H7 (cell line): ENCODE measurements at places on chromosomes 12 and 14. TPM values are rescaled to one million over a fixed set of nuclear protein-coding genes. Genes with fewer than 3 reads are reported as not detected.

C3AR1 gene
- not detected in 2 replicates for total RNA-seq

KDM2B gene
- total RNA-seq: 94.3 and 109 TPM in 2 replicates

DBX2 gene
- not detected in 2 replicates for total RNA-seq

KRT79 gene
- total RNA-seq: not detected in 2 replicates

PROX2 gene
- not detected in 2 replicates for total RNA-seq

TSPAN19 gene
- not detected in 2 replicates for total RNA-seq

CCDC197 gene
- not detected in 2 replicates for total RNA-seq
